K562 (cell line): ENCODE measurements at places on chromosomes 7 and 10.

- DNase-seq, result no peak
Measured at GRCh38 chr10:66505003-66505657, 420.7 kb upstream of the LRRTM3 start.

DNA sequence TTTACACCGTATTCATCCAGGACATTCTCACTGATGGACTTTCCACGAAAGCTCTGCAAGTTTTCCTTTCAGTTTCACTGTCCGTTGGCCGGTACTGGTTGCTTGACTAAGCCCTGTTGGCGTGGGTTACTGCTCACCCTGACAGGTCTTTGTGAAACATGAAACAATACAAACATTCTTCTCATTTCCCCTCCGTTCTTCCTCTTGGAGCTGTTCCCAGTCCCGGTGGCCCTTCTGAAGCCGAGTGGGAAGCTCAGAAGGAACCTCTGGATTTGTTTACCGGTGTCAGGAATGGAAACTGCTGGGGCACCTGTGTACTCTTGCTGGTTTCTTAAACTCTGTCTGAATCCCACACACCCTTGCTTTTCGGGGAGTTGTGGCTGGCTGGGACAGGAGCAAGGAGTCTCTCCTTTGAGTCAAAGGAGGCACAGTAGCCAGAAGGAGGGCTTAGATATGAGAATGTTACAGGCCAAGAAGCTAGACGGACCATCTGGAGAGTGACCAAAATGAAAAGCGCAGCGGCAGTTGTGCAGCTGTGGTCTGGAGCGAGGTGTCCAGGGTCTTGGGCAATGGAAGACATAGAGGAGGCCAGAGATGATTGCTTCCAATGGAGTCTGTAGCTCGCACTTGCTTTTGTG is 45.7 kb downstream of the LYZL2 start:
- peak; percentile 62 for DNase-seq

DNA sequence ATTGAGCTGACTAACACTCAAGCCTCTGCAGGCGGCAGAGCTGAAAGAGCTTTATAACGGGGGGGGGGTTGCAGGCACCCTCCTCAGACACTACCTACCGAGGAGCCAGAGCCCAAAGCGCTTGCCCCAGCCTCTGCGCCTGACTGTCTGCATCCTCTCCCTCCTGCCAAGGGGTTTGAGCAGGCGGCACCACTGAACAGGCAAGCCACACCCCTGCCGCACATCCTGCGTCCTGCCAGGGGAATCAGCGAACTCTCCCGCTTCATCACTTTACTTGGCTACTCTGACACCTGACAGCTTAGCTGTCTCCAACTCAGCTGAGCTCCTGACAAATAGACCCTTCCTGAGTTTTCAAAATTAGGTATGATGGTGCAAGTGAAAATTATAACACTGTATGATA is 432.6 kb upstream of the ANKRD30A start:
- no peak for DNase-seq

GRCh38 chr10:84783386-84783785 is 455.0 kb downstream of the CCSER2 start:
- DNase-seq, result no peak

GRCh38 chr10:101330631-101331225 is 23.2 kb upstream of the BTRC start:
- DNase-seq, result no peak

- no peak for DNase-seq
Measured at GRCh38 chr10:974038-974784, 14.0 kb upstream of the GTPBP4 start.

GRCh38 chr7:84194484-84195271 is at the start of gene SEMA3A:
SEMA3A (minus strand) TSS chr7:84194789; CDS start chr7:84194586, 203 bp downstream.
- no peak for DNase-seq

DNA sequence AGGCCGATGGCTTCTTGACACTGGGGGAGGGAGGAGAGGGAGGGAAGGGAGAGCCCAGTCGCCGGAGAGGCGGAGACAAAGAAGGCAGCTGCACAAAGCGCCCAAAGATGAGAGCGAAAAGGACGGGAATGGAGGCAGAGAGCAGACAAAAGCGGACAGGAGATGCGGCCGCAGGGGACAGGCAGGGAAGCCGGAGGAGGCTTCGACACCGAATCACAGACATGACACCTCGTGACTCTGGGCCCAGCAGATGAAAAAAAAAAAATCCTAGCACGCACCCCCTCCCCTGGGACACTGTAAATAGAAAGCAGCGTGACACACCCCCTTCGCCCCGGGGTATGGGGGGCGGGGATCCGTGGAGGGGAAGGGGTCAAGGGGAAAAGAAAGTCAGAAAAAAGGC is 976 bp downstream of the NAT16 start:
- peak; percentile 34 for DNase-seq

GRCh38 chr10:78915190-78915518 is 153.6 kb upstream of the ZMIZ1 start:
- DNase-seq, result no peak

DNA sequence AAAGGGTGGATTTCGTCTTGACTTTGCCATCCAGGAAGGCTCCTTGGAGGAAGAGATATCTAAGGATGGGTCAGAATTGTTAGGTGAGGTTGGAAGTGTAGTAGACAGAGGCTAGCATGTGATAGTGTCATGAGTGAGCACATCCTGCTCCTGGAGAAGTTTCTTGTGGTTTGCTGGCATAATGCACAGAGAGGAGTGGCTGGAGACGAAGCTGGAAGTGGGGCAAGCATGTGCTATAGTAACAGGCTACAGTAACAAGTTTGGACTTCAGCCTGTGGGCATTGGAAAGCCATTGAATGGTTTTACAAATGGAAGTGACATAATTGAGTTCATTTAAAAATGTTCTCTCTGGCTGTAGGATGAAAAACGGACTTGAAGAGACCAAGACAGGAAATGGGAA is 175.6 kb upstream of the VWC2 start:
- no peak for DNase-seq

DNA sequence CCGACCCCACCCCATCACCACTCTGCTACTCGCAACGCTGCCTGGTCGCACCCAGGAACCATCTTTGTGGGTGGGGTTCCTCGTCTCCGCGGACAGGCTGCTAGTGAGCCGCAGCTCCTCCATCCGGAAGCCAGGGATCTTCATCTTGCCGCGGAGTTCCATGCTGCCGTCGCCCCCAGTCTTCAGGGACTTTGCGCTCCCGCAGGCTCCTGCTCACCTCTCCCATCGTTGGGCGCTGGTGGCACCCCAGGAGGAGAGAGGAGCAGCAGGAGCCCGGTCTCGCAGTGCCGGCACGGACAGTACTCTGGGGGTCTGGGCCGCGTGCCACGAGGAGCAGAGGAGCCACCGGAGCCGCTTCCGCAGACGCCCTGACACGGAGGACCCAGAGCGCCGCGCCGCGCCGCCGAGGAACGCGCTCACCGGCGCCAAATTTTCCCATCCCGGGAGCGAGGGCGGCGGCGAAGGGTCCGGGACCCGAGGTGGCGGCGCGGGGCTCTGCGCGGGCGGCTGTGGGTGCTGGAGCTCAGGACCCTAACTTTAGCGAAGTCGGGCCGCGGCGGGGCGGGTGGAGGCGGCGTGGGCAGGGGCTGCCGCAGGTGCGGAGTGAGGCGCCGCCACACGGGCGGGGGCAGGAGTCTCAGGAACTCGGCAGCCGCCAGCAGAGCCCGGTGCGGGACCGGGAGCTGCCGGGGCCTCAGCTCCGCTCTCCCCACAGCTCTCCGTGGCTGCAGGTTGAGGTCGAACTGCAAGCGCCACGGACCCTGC is 750.1 kb upstream of the SORCS1 start:
- DNase-seq, result no peak

DNA sequence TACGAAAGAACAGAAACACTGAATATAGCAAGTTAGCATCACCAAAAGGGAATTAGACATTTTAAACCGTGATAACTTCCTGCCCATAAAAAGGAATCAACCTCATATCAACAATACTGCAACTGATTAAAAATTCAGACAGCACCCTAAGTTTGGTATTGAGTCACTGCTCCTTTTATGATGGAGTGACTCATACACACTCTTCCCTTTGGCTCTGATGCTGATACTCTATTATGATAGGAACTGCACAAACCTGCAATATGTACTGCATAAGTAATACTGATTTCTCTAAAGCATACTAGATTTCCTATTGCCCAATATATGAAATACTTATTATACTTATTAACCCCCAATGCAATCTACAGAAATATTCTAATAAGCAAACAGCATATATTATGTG is 118.7 kb downstream of the PARD3 start:
- DNase-seq, result no peak

GRCh38 chr10:32379318-32379949 is 32.5 kb upstream of the EPC1 start:
- DNase-seq, result peak; percentile 65

DNA sequence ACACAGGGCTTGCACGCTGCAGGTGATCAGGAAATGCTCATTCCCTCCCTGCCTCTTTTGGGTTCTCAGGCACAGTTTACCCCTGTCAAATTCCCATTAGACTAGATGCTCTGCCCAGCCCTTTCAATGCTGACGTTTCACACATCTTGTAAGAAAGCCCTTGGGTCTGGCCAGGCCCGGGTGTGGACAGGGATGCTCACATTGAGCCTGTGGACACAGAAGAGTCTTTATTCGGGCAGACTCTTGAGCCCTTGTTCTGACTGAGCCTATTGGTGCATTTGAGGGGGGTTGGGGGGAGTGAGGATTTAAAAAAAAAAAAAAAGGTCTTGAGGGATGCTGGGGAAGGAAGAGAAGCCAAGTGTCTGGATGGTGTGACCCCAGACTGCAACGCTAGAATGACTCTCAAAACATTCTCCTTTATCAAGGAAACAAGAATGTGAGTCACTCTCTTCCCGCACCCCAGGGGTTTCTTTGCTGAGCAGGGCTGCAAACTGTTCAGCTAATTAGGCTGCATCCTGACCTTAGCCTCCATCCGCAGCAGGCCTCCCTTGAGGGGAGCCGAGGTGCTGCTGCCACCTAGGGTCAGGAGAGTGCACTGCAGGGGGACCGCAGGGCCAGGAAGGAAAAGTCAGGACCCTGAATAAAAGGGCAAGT is 53.6 kb upstream of the TMEM72 start:
- peak; percentile 83 for DNase-seq

DNA sequence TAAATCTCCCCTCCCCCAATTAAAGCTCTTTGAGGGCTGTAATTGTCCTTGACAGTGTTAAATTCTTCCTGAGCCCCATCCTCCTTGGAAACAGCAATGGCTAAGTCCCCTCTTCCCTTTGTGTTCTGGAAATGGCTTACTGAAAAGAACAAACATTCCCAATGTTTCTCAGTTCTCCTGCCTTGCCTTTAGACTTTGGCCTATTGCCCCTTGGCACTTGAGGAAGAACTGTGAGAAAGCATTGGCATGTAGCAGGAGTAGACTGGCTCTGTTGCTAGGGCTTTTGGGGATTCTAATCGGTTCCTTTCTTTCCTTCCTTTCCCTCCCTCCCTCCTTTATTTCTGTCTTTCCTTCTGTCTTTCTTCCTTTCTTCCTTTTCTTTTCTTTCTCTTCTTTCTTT is 463.3 kb upstream of the PODXL start:
- no peak for DNase-seq

DNA sequence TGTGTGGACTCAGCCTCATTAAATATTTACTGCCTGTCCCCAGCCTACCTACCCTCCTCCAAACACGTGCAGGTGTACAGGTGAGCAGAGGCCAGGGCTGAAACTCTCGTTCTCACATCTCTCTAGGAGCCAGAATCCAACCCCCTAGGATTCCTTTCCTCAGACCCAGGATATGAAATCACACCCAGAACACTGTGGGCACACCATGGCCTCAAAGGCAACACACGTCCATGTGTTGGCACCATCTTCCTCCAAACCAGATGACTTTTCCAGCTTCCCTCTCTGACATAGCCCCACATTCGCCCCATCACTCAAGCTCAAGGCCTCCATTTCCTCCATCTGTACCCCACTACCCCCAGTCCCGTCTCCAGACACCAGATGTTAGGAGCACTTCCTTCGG is 51.8 kb upstream of the DUSP5 start:
- no peak for DNase-seq

- DNase-seq, result peak; percentile 84
Measured at GRCh38 chr10:80204677-80205476, 460 bp downstream of the ANXA11 start.

GRCh38 chr10:15046626-15047025 is 2.9 kb downstream of the OLAH start:
- no peak for DNase-seq

DNA sequence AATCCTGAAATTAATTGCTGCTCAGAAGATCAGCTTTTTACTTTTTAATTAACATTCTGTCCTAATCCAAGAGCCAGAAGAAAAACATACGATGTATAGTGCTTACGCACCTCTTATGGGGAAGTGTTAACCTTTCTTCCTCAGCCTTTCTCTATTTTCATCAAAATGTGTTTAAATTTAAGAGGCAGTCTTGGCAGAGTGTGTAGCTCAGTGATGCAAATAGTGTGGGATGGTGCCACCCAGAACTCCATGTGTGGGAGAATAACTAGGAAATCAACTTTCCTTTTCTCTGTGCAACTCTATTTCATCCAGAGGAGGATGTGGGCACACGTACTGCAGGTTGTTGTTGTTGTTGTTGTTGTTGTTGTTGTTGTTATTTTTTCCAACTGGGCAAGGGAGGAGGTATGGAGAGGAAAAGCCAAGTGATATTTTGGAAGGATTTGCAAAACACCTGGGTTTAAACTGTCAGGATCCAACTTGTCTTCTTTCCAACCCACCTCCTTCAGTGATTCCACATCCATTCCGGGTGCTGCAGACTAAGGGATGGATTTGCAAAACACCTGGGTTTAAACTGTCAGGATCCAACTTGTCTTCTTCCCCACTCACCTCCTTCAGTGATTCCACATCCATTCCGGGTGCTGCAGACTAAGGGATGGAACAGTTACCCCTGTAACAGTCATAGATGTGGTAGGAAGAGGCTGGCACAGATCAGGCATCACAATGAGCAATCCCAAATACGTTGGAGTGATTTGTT is 19.8 kb downstream of the ELMO1 start:
- DNase-seq, result no peak

DNA sequence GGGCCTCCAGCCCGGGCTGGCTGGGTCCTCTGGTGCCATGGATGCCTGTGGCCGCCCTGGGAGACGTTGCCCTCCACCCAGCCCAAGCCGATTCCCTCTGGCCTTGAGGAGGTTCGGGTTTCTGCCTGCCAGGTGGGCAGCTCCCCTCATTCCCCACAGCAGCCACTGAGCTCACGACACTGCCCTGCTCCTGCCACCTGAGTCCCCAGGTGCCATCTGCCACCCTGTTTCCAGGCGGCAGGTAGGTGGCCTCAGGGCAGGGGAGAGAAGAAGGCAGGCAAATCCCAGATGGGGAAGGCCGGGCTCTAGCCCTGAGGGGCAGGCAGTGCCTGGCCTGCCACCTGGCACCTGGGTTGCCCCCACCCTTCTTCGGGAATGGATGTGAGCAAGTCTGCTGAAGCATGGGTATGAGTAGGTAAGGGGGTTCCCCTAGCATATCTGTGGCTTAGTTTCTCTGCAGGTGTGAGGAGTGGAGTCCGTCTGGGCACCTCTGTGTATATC is 92.2 kb upstream of the PPIF start:
- no peak for DNase-seq
